Stimulated activated CD4-positive, alpha-beta T cell treated with anti-CD3 and anti-CD28 coated beads, Interleukin-15, amount 100 ng/mL, for 48 hours (primary cell): ENCODE measurements at places on chromosomes 5 and 9.

GRCh38 chr5:158990979-158991775 is 108.5 kb downstream of the EBF1 start:
- no peak for DNase-seq

- DNase-seq, result no peak
Observed at GRCh38 chr5:159161361-159162214, 47.8 kb downstream of the RNF145 start.

DNA sequence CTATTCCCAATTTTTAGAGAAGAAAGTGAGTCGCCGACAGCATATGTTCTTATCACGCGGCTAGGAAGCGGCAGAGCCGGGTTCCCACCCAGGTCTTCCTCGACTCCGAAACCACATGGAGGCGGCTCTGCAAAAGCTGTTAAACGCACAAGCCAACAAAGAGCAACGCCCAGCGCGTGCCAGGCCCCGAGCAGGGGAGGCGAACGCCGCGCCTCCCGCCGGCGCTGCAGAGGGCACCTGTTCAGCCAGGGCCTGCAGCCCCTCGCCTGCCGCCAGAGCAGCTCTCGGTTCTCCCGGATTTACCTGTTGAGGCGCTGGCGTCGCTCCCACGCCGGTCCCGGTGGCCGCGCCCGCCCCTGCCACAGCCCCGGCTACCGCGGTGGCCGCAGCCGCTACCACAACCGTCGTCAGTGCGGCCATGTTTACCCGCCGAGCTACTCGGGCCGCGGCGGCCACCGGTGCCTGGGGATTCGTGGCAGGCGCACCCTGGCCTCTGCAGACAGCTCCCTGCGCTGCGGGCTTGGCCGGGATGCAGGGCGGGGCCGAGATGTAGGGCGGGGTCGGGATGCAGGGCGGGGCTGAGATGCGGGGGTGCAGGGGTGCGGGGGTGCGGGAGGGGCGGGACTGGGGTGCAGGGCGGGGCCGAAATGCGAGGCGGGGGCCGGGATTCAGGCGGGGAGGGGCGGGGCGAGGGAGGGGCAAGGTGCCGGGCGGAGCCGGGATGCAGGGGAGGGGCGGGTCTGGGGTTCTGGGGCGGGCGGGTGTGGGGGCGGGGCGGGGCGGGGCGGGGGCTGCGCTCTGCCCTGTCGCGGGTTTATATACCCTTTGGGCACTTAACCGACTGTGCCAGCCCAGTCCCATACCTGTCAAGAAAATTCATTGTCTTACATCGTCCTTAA is at the start of gene CCDC112:
Gene CCDC112, minus strand, starts transcription at position 531 of the 899 bp plus-strand sequence. Its CDS starts 111 bp downstream, at position 420.
- DNase-seq, result peak; percentile 80

GRCh38 chr5:10317825-10318682 is 10.4 kb upstream of the CMBL start:
- DNase-seq, result no peak

GRCh38 chr5:119340597-119341218 is 15.1 kb upstream of the TNFAIP8 start:
- DNase-seq, result no peak

DNA sequence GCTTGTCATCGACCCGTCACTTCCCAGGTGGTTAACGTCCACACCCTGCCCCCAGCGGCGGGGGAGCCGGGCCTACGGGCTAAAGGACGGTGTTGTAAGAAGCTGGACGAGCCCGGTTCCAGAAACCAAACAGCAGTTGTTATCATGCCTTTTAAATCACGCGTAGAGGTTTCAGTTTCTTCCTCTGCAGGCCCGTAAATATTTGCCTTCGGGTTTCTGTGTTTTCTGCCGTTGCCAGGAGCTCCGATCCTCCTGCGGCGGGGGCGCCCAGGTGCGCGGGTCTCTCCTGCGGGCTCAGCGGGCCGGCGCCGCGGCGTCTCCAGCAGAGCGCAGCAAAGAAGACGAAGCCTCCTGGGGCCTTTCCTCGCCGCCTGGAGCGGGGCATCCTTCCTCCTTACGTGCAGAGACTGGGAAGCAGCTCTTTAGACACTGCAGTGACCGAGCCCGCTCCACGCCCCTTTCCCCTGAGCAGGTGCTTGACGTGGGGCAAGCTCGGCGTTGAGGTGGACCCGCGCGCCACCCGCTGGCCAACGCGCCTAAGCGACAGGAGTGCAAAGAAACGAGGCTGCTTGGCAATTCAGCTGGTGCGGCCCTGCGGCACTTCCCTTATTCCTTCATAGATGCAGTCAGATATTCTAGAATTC is 21.8 kb upstream of the TTC1 start:
- peak; percentile 60 for DNase-seq

GRCh38 chr5:2299388-2300220 is 416.9 kb upstream of the IRX4 start:
- DNase-seq, result no peak

GRCh38 chr5:109242518-109242917 is 167.3 kb downstream of the PJA2 start:
- DNase-seq, result no peak

- DNase-seq, result no peak
Observed at GRCh38 chr5:65161655-65162054, 320.1 kb downstream of the ADAMTS6 start.

GRCh38 chr9:112120439-112120925 is 54.6 kb downstream of the SUSD1 start:
- no peak for DNase-seq

GRCh38 chr5:59479086-59479485 is 414.4 kb downstream of the PDE4D start:
- no peak for DNase-seq

GRCh38 chr5:32249668-32250067 is 63.1 kb downstream of the MTMR12 start:
- DNase-seq, result no peak

DNA sequence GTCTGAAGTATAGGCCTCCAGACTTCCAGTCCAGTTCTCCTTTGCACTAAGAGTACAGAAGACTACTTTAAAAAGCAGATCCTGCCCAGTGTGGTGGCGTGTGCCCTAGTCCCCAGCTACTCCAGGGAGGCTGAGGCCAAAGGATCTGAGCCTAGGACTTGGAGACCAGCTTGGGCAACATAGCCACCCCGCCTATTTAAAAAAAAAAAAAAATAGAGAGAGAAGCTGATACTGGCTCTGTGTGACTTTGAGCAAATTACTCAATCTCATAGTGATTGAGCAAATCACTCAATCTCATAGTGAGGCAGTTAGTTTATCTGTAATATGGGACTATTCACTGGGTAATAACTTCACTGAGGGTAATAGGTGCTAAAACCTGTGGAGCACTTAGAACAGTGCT is 43.6 kb upstream of the KDM4C start:
- no peak for DNase-seq

DNA sequence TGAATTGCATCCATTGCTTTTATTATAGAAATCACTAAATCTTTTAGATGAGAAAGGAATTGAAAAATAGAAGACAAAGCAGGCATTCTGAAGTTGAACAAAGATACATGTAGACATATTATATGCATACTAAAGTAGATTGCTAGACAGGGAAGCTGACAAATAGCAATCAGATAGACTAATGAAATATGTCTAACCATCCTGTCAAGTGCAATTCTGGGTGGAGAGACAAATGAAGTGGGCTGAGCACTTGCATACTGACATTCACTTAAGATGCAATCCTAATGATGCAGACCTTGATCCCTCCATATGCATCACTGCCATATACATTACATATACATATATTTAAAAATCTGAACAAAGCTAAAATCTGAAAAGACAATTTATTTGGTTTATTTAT is 1130.0 kb upstream of the CDH6 start:
- DNase-seq, result no peak

DNA sequence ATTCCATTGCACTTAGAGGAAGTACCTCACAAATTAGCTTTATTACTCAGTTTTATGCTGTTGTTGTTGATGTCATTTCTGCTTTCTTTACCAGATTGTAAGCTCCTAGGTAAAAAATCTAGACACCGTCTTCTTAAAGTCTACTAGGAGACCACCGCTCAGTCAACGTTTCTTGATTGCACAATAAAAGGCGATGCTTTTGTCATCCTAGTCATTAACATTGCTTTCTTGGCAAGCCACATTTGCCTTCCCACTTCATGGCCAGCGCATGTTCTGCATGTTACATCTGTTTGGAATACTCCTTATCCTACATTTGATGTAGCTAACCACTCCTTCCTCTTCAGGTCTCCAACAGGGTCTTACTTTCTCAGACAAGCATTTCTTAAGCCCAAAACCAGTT is 464.0 kb upstream of the TUSC1 start:
- no peak for DNase-seq

DNA sequence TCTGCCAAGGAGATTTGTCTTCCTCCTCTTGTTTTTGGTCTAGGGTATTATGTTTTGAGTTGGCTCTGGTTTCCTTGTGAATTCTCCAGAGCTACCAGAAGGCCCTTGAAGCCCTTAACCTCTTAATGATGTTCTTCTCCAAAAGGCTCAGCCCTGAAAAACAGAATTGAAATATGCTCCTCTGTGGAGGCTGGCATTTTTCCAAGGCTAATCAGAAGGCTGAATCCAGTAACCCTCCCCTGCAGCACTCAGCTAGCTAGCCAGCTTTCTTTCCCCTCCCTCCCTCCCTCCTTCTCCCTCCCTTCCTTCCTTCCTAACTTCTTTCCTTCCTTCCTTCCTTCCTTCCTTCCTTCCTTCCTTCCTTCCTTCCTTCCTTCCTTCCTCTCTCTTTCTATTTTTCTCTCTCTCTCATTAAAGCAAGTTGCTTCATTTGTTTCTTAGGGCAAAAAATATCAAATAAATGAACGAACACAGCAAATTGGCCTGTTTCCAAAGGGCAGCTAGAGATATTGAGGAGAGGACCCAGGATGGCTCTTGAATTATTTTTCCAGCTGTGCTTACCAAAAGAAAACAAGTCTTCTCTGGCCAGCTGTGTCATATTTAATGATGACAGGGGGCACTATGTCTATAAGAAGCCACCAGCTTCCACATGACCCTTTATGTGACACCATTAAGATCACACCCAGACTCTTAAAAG is 38.7 kb downstream of the JAKMIP2 start:
- no peak for DNase-seq

- no peak for DNase-seq
Observed at GRCh38 chr5:157486861-157487260, 26.8 kb downstream of the NIPAL4 start.

DNA sequence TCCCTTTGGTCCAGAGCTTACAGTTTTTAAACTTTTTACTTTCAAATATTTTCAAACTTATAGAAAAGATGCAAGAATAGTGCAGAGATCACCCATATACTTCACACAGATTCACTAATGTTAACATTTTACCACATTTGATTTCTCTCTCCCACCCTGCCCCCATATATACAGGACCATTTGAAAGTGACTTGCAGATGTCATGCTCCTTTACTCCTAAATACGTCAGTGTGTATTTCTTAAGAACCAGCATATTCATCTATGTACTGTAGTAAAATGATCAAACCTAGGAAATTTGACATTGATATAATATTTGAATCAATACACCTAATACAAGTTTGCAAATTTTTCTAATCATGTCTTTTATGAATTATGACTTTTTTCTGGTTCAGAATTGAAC is 100.4 kb upstream of the CHD1 start:
- DNase-seq, result no peak

- DNase-seq, result no peak
Observed at GRCh38 chr5:13081116-13081515, 863.4 kb downstream of the DNAH5 start.

GRCh38 chr5:71810023-71810422 is 90.9 kb downstream of the CARTPT start:
- DNase-seq, result no peak

GRCh38 chr5:142584891-142585290 is 101.0 kb downstream of the FGF1 start:
- no peak for DNase-seq

- no peak for DNase-seq
Observed at GRCh38 chr9:127767909-127768331, 10.5 kb downstream of the SH2D3C start.

DNA sequence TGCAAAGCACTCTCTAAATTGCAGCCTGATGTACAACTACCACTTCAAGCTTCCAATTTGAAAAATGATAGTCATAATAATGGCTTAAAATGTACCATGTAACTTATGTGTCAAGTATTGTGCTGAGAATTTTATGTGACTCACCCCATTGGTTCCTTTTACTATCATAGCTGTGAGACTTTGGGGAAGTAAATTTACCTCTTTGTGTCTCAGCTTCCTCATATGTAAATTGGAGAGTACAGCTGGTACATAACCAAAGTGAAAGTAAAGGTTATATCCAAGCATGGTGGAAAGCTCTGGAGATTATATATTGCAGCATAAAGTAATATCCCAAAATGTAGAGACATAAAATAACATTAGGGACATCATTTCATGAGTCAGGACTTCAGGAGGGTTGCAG is 2200.4 kb upstream of the C9orf72 start:
- no peak for DNase-seq

DNA sequence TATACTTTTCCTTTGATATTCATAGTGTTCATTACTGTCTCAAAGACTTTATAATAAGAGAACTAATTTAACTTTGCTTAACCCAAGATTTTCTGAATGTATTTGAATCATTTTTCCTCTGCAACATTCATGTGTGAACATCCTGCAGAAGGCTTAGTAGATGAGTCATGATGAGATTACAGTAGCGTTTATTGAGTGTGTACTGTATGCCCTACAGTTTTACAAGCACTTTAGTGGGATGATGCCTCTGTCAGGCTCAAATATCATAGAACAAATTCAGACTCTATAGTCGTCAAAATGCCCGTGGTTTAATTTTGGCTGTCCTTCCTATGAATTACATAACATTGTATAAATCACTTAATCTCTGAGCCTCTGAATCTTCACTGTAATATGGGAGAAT is 41.2 kb downstream of the FYB1 start:
- DNase-seq, result no peak

- no peak for DNase-seq
Observed at GRCh38 chr5:123545506-123545905, 33.5 kb downstream of the CSNK1G3 start.

DNA sequence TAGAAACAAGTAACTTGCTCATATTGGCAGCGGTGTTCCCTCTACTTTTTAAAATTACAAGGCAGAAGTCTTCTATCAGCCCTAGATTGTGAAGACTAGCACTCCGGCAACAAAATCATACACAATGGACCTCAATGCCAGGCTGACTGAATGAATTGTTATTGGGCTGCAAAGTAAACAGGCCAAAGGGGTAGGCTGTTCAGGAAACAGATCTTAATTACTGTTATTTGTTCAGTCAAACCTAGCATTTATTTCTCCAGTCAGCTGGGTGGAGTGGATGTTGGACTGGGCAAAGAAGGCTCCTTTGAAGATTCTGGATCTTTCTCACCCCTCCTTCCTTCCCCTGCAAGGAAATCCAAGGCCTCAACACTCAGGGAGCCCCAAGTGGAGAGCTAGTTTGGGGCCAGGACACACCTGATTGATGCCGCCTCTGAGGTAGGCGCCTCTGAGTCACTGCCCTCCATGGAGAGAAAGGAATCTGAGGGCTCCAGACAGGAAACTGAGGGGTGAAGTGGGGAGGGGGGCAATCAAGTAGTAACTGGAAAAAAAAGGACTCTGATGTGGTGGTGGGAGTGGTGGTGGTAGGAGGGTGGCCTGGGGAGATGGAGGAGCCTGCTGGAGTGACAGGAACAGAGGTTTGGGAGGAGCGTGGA is 35.5 kb downstream of the SERINC5 start:
- DNase-seq, result no peak

DNA sequence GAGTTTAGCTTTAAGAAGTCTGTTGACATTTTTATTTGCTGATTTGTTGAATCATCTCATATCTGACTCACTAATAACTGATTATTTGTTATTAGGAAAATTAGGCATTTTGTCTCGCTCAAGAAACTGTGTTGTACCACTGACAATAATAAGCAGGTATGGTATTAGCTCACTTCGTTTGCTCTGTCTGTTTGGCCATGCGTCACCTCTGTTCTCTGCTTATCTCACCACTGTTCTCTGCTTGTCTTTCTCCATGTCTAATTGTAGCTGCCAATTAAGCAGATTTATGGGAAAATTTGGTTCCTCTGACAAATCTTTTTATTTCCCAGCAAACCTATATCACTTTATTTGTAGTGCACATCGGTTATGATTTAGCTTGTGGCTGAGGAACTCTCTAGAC is 138.9 kb downstream of the WDR41 start:
- DNase-seq, result no peak
